ENCODE measurements at places on chromosomes 11 and 22. TPM values are rescaled to one million over a fixed set of nuclear protein-coding genes. Genes with fewer than 3 reads are reported as not detected.

- H3K27me3 ChIP-seq: no peaks in the 10 kb centered on the region
- H3K36me3 ChIP-seq: peaks cover 51% of the 10 kb centered on the region
- no peak for DNase-seq
Observed at GRCh38 chr11:20097319-20098221, 62.7 kb downstream of the DBX1 start.

GRCh38 chr22:21909871-21910270, 42.4 kb upstream of the MAPK1 start:
- no peak for DNase-seq
- H3K27ac ChIP-seq: no peak overlapping the region
- H3K4me1 ChIP-seq: no peaks in the 10 kb centered on the region
- no peaks in the 10 kb centered on the region for H3K36me3 ChIP-seq
- H3K27me3 ChIP-seq: no peaks in the 10 kb centered on the region
- no peak overlapping the region for H3K4me3 ChIP-seq

GRCh38 chr22:31497148-31497938, 1.0 kb downstream of the SFI1 start:
- peaks cover 16% of the 10 kb centered on the region for H3K4me1 ChIP-seq
- no peaks in the 10 kb centered on the region for H3K36me3 ChIP-seq
- DNase-seq: no peak
- H3K27me3 ChIP-seq: no peaks in the 10 kb centered on the region
- peak overlapping the region; percentile 92 for H3K4me3 ChIP-seq
- H3K27ac ChIP-seq: no peak overlapping the region

GRCh38 chr11:41996533-41996932, 537.1 kb upstream of the LRRC4C start:
- no peaks in the 10 kb centered on the region for H3K27me3 ChIP-seq
- no peaks in the 10 kb centered on the region for H3K36me3 ChIP-seq
- H3K27ac ChIP-seq: no peak overlapping the region
- DNase-seq: no peak
- no peak overlapping the region for H3K4me3 ChIP-seq

GRCh38 chr11:554428-555226, 5.9 kb downstream of the LMNTD2 start:
- no peak overlapping the region for H3K27ac ChIP-seq
- no peak overlapping the region for H3K4me3 ChIP-seq
- peaks cover 3% of the 10 kb centered on the region for H3K36me3 ChIP-seq
- no peaks in the 10 kb centered on the region for H3K4me1 ChIP-seq

- no peaks in the 10 kb centered on the region for H3K36me3 ChIP-seq
- H3K27ac ChIP-seq: no peak overlapping the region
- no peak for DNase-seq
- peaks cover 32% of the 10 kb centered on the region for H3K27me3 ChIP-seq
Observed at GRCh38 chr22:49470741-49471503, 356.8 kb downstream of the BRD1 start.

DNA sequence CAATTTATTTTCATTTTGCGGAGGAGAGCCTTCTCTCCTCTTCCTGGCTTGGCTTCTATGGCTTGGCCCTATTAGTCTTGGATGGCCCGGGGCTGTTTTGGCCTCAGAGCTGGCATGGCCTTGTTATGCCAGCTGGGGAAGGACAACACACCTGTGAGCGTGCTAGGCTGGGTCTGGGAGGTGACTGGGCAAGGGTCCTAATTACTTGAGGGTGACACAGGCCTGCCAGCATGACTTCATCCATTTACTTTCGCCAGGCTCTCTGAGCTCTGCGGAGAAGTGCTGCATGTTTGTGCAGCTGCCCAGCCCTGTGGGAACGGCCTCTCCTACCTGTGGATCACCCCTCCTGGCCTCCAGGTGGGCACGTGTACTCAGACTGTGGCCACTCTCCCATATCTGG, 153.6 kb downstream of the SNX19 start:
- H3K36me3 ChIP-seq: no peaks in the 10 kb centered on the region
- no peak overlapping the region for H3K4me3 ChIP-seq
- H3K27ac ChIP-seq: no peak overlapping the region
- DNase-seq: no peak
- H3K4me1 ChIP-seq: peaks cover 49% of the 10 kb centered on the region
- no peaks in the 10 kb centered on the region for H3K27me3 ChIP-seq

- no peak for DNase-seq
- no peak overlapping the region for H3K4me3 ChIP-seq
- H3K27me3 ChIP-seq: no peaks in the 10 kb centered on the region
- peaks cover 8% of the 10 kb centered on the region for H3K36me3 ChIP-seq
Observed at GRCh38 chr22:46241396-46242007, 8.6 kb downstream of the CDPF1 start.

GRCh38 chr11:111531687-111532364, 8.7 kb upstream of the LAYN start:
- DNase-seq: no peak
- H3K36me3 ChIP-seq: no peaks in the 10 kb centered on the region
- H3K27me3 ChIP-seq: peaks cover 2% of the 10 kb centered on the region
- no peak overlapping the region for H3K4me3 ChIP-seq
- no peak overlapping the region for H3K27ac ChIP-seq
- peaks cover 19% of the 10 kb centered on the region for H3K4me1 ChIP-seq

- no peak overlapping the region for H3K27ac ChIP-seq
- no peak for DNase-seq
- H3K4me1 ChIP-seq: peaks cover 3% of the 10 kb centered on the region
- peaks cover 2% of the 10 kb centered on the region for H3K36me3 ChIP-seq
Observed at GRCh38 chr11:2865922-2866577, 19.5 kb downstream of the CDKN1C start.

DNA sequence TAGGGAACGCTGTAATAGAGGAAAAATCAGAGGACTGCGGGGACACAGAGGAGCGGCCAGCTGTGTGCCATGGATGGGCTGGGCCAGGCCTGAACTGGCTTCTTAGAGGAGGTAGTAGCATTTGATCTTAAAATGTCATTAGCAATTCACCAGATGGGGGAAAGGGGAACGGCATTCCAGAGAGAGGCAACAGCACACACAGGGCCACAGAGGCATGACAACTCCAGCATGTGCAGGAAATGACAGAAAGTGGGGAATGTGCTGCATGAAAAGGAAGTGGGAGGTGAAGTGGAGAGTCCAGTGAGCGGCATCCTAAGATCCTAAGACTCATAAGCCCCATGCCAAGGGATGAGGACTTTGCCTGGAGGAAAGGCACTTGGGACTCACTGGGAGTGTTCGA, 69.0 kb downstream of the UBASH3B start:
- H3K27me3 ChIP-seq: no peaks in the 10 kb centered on the region
- DNase-seq: no peak
- no peak overlapping the region for H3K4me3 ChIP-seq
- no peaks in the 10 kb centered on the region for H3K36me3 ChIP-seq
- H3K4me1 ChIP-seq: peaks cover 56% of the 10 kb centered on the region
- no peak overlapping the region for H3K27ac ChIP-seq

DNA sequence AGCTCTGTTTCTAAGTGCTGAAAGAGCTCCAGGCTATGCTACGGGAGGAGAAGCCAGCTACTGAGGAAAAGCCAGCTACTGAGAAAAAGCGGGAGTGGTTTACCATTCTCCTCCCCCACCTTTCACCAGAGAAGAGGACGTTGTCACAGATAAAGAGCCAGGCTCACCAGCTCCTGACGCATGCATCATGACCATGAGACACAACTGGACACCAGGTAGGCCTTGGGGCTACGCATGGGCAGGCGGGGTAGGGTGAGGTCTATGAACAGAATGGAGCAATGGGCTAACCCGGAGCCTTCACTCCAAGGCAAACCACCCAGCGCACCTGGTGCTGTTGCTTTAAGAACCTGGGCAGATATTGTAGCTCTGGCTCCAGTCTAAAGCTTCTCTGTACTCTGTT, 1.1 kb downstream of the IL18BP start:
- H3K36me3 ChIP-seq: peaks cover 24% of the 10 kb centered on the region
- H3K27ac ChIP-seq: peak overlapping the region; percentile 81
- no peak for DNase-seq
- H3K27me3 ChIP-seq: no peaks in the 10 kb centered on the region

DNA sequence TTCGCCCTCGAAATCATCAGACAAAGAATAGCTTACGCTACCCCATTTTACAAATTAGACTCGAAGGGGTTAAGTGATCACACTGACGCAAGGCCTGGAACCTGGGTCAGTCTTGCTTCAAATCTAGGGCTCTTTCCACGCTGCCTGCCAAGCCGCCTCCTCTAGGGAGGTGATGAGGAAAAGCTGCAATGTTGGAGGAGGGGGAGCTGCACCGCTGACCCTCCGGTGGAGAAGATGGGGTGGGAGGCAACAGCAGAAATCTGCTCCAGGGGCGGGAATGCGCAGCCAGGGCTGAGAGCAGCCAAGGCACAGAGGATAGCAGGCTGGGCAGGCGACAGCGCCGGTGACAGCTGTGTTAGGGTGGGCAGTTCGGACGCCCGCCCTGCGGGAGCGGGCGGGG, 595 bp downstream of the SYVN1 start:
- no peaks in the 10 kb centered on the region for H3K27me3 ChIP-seq
- peak overlapping the region; percentile 99 for H3K27ac ChIP-seq
- DNase-seq: no peak

DNA sequence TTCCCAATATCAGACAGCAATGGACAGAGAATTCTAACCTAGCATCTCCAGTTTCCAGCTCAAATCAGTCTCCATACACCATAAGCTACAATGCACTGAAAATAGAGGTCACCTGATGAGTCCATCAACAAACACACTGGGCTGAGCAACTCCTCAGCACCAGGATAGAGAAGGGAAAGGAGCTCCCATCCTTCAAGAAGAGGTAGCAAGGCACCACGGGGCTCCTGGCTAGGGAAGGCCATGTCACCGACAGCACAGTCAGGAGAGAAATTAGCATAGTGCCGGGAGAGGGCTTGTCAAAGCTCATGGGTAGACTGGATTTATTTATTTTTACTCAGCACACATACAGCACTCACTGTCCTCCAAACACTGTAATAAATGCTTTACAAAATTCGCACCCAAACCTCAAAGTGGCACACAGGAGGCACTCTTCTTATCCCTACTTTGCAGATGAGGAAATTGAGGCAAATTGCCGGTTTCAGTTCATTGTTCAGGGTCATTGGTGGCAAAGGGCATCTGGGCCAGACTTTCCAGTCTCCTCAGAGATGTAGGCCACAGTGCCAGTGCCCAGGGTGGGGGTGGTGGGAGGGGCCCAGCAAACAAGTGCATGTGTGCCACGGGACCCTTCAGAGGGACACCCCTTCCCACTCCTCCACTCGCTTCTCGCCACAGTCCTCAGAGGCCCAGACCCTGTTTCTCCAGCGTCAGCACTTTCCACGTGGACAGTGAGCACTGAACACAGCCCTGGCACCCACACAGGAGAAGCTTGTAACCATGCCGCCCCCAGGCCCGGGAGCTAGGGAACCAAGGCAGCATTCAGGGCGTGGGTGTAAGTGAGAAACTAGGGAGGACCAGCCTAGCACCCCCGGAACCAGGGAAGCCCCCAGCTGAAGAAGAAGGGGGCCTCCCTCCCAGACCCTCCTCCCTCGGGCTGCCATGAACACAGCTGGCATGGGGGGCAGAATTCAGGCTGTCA, 1417.4 kb downstream of the TBC1D22A start:
- no peaks in the 10 kb centered on the region for H3K36me3 ChIP-seq
- no peak for DNase-seq
- no peak overlapping the region for H3K27ac ChIP-seq
- H3K27me3 ChIP-seq: no peaks in the 10 kb centered on the region
- no peaks in the 10 kb centered on the region for H3K4me1 ChIP-seq

- H3K27me3 ChIP-seq: no peaks in the 10 kb centered on the region
- H3K27ac ChIP-seq: peak overlapping the region; percentile 45
- no peak for DNase-seq
- H3K4me1 ChIP-seq: peaks cover 64% of the 10 kb centered on the region
- H3K4me3 ChIP-seq: no peak overlapping the region
Observed at GRCh38 chr22:21624120-21624879, 5.5 kb downstream of the YDJC start.

DNA sequence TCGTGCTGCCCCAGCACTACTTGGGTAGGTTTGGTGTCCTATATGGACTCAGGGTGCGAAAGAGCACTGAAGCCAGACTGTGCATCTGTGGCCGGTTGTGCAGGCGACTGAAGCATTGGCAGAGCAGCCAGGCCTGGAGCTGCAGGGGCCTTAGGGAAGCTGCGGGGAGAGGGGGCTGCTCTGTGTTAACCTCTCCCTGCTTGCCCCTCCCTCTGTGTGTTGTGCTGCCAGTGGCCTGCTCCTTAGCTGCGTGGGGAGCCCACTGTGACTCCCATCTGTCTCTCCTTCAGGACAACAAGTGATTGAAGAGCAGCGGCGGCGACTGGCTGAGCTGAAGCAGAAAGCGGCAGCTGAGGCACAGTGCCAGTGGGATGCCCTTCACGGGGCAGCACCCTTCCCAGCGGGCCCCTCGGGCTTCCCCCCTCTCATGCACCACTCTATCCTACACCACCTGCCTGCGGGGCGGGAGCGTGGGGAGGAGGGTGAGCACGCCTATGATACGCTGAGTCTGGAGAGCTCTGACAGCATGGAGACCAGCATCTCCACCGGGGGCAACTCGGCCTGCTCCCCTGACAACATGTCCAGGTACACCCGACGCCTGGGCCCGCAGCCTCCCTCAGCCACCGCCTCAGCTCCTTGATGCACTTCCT, 34.3 kb downstream of the TREH start:
- no peaks in the 10 kb centered on the region for H3K27me3 ChIP-seq
- H3K27ac ChIP-seq: peak overlapping the region; percentile 8

GRCh38 chr11:110712659-110713448, 617 bp upstream of the ARHGAP20 start:
- H3K4me1 ChIP-seq: peaks cover 25% of the 10 kb centered on the region
- H3K27me3 ChIP-seq: peaks cover 8% of the 10 kb centered on the region
- peaks cover under 1% of the 10 kb centered on the region for H3K36me3 ChIP-seq
- H3K27ac ChIP-seq: no peak overlapping the region
- H3K4me3 ChIP-seq: peak overlapping the region; percentile 64
- peak; percentile 86 for DNase-seq

- no peak overlapping the region for H3K4me3 ChIP-seq
- peak; percentile 52 for DNase-seq
- peaks cover 25% of the 10 kb centered on the region for H3K4me1 ChIP-seq
- H3K27me3 ChIP-seq: peaks cover 2% of the 10 kb centered on the region
Observed at GRCh38 chr11:60872124-60872960, 5.0 kb downstream of the ZP1 start.

FGF3 gene
- not detected for total RNA-seq

CLDN5 gene
- not detected for total RNA-seq

PANX3 gene
- total RNA-seq: not detected

CAPN5 gene
- total RNA-seq: 16.7 TPM

SOX10 gene
- total RNA-seq: not detected

ZBTB44 gene
- total RNA-seq: 21.2 TPM

OR2AT4 gene
- total RNA-seq: not detected

SYCE3 gene
- not detected for total RNA-seq

ACRV1 gene
- not detected for total RNA-seq

PKNOX2 gene
- total RNA-seq: 34.9 TPM
